ENCODE measurements at places on chromosomes 12 and 14.

DNA sequence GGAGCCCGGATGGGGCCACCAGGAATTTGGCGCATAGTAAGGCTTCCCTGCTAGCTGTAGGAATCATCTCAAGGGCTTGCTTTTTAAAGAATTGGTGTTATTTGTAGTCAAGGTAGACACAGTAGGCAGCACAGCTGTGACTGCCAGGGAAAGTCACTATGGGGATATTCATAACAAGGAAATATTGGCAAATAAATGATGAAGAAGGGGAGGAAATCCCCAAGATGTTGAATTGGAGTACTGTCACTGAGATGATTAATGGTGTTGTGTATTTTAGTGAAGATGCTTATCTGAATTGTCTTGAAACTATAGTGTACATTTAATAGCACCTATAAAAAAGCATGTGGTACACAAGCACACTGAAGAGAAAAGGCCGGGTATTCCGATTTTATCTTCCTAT is 118.9 kb downstream of the NPAS3 start:
- no peak for DNase-seq

DNA sequence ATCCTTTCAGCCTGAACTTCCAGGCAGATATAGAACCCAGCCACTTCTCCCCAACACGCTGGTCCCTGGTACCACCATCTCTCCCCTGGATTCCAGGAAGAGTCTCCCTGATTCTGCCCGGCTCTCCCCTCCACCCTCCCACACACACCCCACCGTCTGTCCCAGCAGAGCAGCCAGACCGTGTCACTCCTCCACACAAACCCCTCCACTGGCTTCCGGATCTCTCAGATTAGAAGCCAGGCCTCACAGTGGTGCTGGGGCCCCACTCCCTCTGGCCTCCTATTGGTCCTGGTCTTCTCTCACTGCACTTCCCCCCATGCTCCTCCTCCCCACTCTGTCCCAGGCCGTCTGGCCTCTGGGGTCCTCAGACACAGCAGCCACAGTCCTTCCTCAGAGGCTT is 52.4 kb upstream of the CDKN3 start:
- no peak for DNase-seq

- no peak for DNase-seq
Measured at GRCh38 chr12:27951898-27952297, 20.6 kb downstream of the PTHLH start.

DNA sequence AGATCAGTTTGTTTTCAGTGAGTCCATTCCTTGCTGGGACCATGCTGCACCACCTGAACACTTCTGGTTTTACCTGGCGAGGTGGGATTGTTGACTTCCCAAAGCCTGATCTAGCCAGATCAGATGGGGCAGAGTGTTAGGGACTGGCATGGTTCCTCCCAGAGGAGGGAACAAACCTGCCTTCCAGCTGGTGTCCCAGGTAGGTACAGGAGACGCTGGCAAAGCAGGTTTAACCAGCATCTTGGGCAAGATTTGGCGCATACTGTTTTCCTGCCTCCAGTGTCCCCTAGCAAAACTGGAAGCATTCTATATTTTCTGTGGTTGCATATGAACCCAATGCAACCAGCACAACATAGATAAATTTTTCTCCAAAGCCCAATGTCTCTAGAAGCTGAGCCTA is 14.6 kb upstream of the FOS start:
- DNase-seq, result no peak

- DNase-seq, result no peak
Measured at GRCh38 chr12:50964432-50964831, 12.1 kb downstream of the HIGD1C start.

GRCh38 chr14:36222337-36222736 is 45.8 kb upstream of the PTCSC3 start:
- DNase-seq, result no peak

DNA sequence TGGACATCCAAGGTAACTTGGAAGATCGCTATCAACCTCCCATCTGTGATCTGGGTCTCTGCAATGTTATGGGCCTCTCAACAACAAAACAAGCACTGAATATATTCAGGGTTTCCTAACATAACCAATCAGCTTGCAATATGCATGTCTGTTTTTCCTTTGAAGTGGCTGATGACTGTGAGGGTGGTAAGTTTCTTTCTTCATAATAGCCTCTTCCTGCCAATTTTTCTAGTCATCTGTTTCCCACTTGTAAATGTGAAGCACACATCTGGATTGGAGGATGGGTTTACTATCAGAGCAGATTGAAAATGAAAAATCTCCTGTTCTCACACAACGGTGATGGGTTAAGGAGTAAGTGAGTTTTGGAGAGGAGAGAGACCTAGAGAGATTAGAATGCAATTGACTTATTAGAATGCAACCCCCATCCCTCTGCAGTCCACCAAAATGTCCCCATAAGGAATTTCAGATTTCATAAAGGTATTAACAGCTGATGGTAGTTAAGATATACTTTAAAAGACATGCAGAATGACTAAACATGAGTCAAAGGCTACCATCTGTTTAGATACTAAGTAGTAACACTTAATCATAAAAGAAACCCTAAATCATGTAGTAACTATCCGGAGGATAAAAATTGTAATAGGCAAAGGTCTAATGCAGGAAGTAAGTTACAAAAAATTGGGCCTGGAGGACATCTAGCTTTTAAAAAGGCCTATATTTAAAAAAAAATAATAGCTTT is 58.4 kb upstream of the SAV1 start:
- DNase-seq, result no peak

- DNase-seq, result no peak
Measured at GRCh38 chr12:15227004-15227679, 5.9 kb upstream of the RERG start.

GRCh38 chr12:66662179-66662578 is 16.7 kb downstream of the GRIP1 start:
- DNase-seq, result no peak

DNA sequence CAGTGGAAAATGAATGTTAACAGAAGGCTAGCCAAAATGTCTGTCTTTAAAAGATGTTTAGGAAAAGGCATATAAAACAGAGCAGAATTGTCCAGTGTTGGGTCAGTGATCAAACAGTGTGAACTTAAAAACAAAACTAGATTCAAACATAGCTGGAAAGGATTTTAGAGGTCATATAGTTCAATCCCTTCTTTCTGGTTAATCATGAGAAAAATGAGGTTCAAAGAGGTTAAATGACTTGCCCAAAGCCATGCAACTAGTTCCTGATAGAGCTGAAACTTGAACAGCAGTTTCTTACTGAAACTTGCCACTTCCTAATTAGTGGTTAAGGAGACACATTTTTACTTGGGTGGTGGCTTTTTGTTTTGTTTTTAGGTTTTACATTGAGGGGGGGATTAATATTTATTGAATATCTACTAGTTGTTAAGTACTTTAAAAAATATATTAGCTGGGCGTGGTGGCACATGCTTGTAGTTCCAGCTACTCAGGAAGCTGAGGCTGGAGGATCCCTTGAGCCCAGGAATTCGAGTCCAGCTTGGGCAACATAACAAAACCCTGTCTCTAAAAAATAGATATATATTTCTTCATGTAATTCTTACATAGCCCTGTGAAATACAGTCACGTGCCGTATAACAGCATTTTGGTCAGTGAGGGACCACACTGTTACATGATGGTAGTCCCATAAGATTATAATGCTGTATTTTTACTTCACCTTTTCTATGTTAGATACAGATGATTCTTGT is 20.4 kb downstream of the ACVR1B start:
- DNase-seq, result no peak

DNA sequence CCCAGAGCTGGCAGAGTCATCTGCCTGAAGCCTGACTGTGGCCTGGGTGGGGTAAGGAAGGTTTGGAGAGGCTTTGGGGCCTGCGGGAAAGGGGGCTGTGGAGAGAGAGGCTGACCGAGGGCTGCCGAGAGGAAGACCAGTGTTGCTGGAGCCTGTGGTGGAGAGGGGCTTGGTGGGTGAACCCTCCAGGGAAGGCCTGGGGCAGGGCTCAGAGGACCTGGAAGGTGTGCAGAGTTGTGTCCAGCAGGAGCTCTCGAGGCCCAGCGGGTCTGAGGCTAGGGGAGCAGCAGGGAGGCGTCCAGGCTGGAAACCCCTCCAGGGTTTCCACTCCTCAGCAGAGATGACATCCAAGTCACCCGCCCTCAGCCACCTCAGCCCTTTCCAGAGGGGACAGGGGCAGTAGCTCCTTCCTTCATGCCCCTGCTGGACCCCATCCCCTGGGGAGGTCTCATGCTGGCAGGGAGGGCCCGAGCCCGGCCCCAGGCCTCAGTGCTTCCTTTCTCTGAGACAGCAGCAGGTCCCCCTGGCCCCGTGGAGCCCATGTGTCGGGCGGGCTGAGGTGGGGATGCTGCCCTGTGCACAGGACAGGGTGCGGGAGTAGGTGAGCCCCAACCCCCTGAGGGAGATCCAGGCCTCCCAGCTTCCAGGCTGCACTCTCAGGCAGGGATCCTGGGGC is 8.4 kb downstream of the CEP170B start:
- DNase-seq, result no peak

GRCh38 chr12:103705927-103706326 is 118.9 kb downstream of the STAB2 start:
- DNase-seq, result no peak

- no peak for DNase-seq
Measured at GRCh38 chr14:78401866-78402265, 231.7 kb downstream of the NRXN3 start.

- DNase-seq, result no peak
Measured at GRCh38 chr12:55874443-55874842, 31.7 kb upstream of the MMP19 start.

Measured in hematopoietic multipotent progenitor cell treated with erythropoietin and hydrocortisone succinate and interleukin-3 and kit ligand, for 17 days (in vitro differentiated cells).